WERI-Rb-1 (cell line): ENCODE measurements at places on chromosomes 2 and 18.

- peak; percentile 87 for DNase-seq
Measured at GRCh38 chr2:10909050-10909995, 2.4 kb upstream of the KCNF1 start.

GRCh38 chr2:43144263-43144662, 82.1 kb downstream of the ZFP36L2 start:
- no peak for DNase-seq

- no peak for DNase-seq
Measured at GRCh38 chr2:122703676-122704075, 948.2 kb downstream of the TSN start.

DNA sequence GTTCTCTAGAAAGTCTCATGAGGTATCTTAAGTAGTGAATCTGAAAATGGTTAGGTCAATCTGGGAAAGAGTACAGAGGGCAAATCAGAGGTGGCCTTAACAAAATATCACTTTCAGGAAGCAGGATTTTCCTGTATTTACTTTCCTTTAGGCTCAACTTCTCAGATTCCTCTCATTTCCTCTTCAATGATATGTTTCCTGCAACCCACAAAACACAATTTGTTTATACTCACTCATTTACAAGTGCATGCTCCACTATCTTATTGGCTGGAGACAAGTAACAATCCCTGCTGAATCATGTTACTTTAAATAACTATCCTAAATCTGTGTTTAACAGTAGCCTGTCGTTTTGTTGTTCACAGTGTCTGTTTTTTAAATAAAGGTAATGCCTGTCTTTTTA, 228.1 kb downstream of the DSC3 start:
- no peak for DNase-seq

GRCh38 chr2:149808556-149808955, 221.0 kb upstream of the MMADHC start:
- DNase-seq = no peak

DNA sequence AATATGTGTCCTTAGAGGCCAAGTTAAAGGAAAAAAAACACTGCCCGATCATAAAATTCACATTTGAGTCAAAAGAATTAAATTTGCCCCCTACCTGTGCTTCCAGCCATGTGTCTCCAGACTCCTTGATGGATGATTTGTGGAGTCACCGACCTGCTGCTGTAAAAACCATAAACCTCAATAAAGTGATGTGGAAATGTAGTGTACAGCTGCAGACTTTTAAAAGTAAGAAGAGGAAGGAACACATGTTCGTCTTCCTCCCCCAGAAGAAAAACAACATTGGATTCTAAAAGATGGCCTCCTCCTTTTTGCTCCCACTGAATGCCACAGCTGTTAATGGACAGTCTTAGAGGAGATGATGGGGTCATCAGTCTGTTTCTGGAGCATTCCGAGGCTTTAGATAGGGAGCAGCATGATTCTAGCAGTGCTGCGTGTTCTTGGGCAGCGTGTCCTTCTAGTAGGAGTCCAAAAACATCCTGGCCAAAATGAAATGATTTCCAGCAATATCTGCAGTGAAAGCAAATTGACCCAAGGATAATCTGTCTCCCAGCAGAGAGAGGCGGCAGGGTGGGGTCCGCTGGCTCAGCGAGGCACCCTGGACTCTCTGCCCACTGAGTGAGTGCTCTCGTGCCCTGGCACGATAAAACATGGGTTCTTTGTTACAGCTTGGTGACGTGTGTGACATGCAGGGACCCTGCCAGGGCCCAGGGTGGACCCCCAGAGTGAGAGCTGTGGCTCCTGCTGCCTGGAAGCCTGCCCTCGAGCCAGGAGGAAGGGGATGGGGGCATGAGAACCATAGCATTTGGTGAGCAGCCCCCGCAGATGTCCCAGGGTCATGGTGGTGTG, 196.1 kb downstream of the FAM210A start:
- no peak for DNase-seq

DNA sequence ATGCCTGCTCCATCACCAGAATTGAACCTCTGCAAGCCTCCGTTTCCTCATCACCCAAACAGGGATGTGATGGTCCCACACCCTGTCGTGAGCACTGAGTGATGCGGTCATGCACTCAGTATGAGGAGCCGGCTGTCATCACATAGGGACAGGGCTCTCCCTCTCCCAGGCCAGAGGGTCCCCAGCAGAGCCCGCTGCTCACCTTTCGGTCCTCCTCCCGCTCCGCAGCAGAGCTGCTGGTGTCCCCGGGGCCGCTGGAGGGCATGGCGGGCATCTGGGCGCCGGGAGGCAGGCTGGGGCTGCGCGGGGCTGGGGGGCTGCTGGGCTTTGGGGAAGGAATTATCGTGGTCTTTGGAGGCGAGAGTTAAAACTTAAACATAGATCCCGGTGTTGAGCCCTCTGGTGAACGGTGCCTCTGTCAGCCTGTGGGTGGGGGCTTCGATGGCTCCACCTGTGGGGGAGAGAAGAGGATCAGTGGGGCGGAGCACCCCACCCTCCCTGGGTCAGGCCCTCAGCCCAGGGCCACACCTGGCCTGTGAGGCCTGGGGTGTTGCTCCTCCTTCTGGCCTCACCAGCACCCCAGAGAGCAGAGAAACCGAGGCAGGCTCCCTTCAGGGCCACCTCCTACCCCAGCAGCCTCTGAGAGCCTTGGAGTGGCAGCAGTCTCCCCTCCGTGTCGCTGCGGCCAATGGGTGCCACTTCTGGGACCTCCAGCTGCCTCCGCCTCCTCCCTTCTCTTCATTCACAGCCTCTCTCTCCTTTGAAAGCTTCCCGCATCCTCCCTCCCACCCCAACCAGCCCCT, 27.8 kb downstream of the DNMT3A start:
- no peak for DNase-seq

DNA sequence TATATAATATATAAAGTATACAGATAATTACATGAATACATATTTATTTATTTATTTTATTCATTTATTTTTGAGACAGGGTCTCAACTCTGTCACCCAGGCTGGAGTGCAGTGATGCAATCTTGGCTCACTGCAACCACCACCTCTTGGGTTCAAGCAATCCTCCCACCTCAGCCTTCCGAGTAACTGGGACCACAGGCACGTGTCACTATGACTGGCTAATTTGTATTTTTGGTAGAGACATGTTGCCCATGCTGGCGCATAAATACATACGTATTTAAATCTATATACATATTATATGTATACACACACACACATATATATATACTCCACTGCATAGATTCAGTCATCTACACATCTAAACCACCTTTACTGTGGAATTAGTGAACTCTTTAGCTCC, 20.6 kb upstream of the NDUFV2 start:
- no peak for DNase-seq

DNA sequence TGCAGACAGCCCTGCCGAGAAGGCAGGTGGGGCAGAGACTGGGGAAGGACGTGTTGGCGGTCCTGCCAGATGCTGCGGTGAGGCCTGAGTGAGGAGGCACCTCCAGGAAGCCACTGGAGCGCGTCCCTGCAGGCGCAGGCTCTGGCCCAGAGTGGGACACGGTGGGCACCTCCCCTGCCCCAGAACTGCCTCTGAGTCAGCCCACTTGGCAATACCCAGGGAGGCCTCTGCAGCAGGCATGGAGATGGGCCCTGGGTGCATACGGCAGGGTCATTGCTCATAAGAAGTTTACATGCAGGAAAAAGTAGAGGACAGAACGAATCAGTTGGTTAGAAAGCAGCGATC, 195.9 kb downstream of the TFCP2L1 start:
- DNase-seq = no peak

DNA sequence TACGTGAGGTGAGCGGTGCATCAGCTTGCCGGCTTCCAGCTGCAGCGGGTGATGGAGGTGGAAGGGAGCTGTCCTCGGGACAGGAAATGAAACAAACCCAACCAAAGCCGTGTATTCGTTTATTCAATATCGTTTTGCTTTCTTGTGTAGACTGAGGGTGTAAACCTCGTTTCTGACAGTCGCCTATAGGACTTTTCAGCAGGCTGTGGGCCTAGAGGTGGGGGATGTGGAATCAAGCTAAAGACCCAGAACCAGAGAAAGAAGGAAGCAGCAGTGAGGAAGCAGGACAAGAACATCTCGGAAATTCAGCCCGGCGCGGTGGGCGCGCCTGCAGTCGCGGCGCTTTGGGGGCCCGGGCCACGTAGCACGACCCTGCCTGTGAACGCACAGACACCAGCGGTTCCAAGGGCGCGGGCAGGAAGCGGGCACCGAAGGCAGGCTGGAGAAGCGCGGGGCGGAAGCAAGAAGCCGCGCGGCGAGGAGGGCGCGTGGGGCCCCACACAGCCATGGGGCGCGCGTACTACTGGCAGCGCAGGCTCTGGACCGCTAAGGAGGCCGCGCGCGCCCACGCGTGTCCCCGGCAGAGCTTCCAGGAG, 755 bp upstream of the ATP9B start:
- no peak for DNase-seq

DNA sequence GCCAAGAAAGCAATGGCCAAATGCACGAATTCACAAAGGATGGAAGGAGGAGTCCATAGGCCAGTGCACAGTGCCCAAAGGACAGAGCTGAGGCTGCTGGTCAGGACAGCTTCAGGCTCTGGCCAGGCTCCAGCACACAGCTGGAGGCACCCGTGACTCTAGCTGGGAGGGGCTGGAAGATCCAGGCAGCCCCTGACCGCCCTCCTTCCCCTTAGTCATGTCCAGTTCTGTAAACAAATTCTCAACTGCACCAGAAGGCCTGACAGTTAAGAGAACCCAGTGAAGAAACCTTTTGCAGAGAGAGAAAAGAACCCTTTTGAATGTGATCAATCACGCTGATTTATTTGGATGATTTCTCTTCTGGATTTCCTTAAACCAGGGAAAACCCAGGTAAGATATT, 7.7 kb upstream of the YWHAQ start:
- DNase-seq = no peak

GRCh38 chr2:43223521-43224001, 2.8 kb downstream of the ZFP36L2 start:
- no peak for DNase-seq

- peak; percentile 70 for DNase-seq
Measured at GRCh38 chr2:8159966-8160603, 521.8 kb upstream of the ID2 start.

DNA sequence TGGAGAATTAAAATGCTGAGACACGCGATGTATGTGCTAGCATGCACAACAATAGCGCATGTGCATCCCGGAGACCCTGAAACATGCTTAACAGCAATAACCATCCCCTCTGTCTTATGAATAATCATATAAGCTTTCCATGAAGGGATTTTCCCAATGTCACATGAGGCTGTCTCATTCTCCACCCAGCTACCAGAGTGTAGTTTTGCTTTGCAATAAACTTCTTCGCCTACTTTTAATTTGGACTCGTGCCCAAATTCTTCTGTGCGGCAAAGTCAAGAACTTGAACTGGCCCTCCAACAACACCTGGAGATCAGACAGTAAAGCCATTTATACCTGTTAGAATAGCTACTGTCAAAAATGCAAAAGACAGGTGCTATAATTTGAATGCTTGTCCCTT, 15.5 kb downstream of the LYG1 start:
- no peak for DNase-seq

DNA sequence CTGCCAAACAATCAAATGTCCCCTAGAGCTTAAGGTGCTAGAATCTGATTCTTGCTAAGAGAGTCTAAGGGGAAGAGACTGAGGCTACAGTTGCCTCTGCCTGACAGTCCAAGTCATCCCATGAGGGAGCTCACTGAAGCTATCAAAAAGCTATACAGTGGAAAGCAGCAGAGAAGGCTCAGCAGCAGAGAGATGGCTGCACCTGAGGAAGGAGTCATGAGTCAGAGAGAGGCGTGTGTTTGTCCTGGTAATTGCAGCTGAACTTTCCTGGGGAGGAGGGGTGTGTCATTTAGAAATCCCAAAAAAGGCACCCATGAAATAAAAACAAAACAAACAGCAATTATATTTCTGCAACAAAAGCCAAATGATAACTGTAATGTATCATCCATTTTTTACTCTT, 305.2 kb upstream of the UBE2E3 start:
- no peak for DNase-seq

- DNase-seq = no peak
Measured at GRCh38 chr2:36399050-36399449, 43.5 kb downstream of the CRIM1 start.
